Colonic mucosa (tissue), 4 donors: ENCODE measurements at places on chromosomes 6 and 20.
A peak's percentile ranks its signal among the peaks of the same experiment; 100 is the strongest.

DNA sequence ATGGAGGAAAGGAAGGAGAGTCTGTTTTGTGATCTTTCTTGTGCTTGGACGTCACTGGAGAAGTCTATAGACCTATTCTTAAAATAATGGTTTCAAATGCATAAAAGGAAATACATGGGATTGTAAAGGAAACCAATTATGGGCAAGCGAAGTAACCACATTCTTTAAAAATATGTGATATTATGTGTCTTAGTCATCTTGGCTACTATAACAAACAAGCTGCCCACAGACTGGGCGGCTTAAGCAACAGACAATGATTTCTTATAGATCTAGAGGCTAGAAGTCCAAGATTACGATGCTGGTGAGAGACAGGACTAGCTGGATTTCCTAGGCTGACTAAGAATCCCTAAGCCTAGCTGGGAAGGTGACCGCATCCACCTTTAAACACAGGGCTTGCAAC lies 49.4 kb upstream of the CD83 start:
- no peak for DNase-seq
- H3K27me3 ChIP-seq, result no peaks in the 10 kb centered on the region
- H3K4me1 ChIP-seq, result no peaks in the 10 kb centered on the region
- H3K36me3 ChIP-seq, result no peaks in the 10 kb centered on the region

DNA sequence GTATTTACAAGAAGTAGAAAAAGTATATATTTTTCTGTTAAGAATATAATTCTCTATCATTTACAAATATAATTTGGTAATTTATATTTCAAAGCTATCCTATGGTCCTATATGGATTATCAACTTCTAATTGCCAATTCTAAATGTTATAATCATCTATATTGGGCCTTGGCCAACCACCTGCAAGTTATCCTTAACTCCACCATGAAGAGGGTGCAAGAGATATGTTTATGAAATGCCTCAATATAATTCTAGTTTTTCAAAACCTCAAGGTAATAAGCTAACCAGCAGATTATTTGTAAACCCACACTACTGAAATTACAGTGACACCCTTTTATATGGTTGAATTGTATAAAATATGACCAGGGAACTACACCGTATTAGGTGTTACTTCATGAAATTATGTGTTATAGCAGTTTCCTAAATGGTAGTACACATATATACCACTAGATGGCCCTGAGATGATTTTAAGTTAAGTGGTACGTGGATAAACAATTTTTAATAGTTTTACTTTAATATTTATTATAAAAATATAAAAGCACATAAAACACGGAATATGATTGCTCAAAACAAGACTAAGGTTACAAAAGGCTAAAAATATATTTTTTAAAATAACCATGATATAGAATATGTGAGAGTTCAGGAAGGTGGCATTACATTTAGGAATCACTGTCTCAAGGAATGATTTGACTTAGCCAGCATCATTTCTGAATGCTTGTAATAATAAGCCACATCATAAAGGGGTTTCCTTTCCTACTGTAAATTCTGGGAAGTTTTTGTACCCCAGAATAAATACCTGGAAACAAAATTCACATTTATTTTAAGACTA lies 9.8 kb upstream of the PNISR start:
- no peaks in the 10 kb centered on the region for H3K27me3 ChIP-seq
- no peaks in the 10 kb centered on the region for H3K4me1 ChIP-seq
- no peak for DNase-seq
- no peak overlapping the region for H3K4me3 ChIP-seq
- H3K27ac ChIP-seq, result no peak overlapping the region

DNA sequence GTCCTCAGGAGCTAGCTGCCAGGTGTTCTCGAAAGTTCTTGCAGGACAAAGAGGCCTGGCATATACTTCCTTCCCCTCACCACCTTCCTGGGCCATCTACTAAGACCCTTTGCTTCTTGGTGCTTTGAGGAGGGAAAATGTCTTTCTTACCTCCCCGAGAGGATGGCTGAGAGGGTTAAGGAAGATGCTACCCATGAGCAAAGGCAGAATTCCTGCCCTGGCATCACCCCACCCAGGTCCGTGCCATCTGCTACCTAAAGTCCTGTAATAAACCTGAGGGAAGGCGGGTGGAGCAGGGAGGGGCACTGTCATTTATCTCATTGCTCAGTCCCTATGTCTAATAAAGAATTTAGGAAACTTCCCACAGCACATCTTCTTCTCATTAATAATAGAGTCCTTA lies 16.2 kb downstream of the GFOD1 start:
- H3K36me3 ChIP-seq, result no peaks in the 10 kb centered on the region
- no peak overlapping the region for H3K4me3 ChIP-seq
- H3K27ac ChIP-seq, result no peak overlapping the region
- no peaks in the 10 kb centered on the region for H3K27me3 ChIP-seq
- DNase-seq, result no peak

GRCh38 chr6:165615636-165616035 lies 47.4 kb downstream of the PDE10A start:
- no peaks in the 10 kb centered on the region for H3K36me3 ChIP-seq
- no peak overlapping the region for H3K4me3 ChIP-seq
- no peaks in the 10 kb centered on the region for H3K27me3 ChIP-seq
- no peak for DNase-seq
- H3K4me1 ChIP-seq, result no peaks in the 10 kb centered on the region

DNA sequence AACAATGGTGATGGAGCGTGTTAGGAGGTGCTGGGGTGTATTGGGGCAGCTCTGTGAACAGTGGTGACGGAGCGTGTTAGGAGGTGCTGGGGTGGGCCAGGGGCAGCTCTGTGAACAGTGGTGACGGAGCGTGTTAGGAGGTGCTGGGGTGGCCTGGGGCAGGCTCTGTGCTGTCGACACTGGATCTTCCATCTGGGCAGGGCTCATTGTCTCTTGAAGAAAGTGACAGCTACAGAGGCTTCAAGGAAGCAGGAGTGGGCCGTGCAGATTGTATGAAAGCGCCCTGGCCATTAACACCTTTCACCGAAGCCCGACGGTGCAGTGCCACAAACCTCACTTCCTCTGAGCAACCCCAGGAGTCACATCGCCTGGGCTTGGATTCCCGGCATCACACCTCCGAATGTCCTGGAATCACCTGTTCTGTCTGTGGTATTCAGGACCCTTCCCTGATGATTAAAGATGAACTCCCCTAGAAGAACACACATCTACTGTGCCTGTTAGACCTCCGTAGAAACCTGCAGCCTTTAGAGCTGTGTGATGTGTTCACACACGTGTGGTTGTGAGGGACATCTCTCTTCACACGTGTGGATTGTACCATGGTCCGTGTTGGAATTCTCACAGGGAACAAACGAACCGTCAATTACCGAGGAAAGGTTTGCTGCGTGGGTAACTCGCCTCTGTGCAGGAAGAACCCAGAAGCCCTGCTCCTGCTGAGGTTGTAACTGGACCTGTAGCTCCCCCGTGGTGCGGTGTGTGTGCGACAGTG lies 377.7 kb downstream of the THBS2 start:
- no peak overlapping the region for H3K4me3 ChIP-seq
- peaks cover 5% of the 10 kb centered on the region for H3K4me1 ChIP-seq
- no peaks in the 10 kb centered on the region for H3K27me3 ChIP-seq
- no peak for DNase-seq

DNA sequence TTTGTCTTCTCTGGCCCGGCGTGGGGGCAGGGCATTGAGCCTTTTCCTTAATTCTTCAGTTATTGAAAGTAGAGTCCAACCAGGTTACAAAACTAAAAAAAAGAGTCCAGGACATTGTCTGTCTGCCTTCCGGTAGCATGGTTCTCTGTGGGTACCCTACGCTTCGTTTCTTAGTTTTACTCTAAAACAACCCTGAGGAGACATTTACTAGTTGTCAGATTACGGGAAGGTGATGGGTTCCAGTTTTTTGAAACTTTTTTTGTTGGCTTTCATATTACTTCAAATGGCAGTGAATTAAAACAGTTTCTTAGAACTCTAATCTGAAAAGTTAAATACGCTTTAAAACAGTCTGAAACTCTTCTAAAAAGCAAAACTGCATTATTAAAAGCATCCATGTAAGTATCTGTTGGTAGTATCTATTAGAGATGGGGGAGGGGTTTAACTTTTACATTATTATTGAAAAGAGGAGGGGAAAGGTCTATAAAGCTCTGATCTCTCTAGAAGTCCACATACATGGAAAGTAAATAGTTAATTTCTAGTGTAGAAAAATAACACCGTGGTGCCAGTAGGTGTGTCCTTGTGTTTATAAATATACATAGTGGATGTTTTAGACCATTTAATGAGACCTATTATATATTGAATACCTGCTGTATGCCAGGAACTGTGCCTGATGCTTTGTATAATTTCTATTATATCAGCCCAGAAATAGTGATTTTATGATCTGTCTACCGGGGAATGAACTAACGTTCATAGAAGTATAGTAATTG lies 2.2 kb downstream of the BICRAL start:
- H3K27me3 ChIP-seq, result no peaks in the 10 kb centered on the region
- peak overlapping the region; percentile 86 for H3K4me3 ChIP-seq
- peaks cover 9% of the 10 kb centered on the region for H3K4me1 ChIP-seq
- no peak for DNase-seq
- H3K36me3 ChIP-seq, result no peaks in the 10 kb centered on the region
- peak overlapping the region; percentile 100 for H3K27ac ChIP-seq

- H3K4me3 ChIP-seq, result no peak overlapping the region
- no peak overlapping the region for H3K27ac ChIP-seq
- no peaks in the 10 kb centered on the region for H3K36me3 ChIP-seq
These were observed 10.6 kb upstream of the EFHC1 start for GRCh38 chr6:52409499-52409898.

DNA sequence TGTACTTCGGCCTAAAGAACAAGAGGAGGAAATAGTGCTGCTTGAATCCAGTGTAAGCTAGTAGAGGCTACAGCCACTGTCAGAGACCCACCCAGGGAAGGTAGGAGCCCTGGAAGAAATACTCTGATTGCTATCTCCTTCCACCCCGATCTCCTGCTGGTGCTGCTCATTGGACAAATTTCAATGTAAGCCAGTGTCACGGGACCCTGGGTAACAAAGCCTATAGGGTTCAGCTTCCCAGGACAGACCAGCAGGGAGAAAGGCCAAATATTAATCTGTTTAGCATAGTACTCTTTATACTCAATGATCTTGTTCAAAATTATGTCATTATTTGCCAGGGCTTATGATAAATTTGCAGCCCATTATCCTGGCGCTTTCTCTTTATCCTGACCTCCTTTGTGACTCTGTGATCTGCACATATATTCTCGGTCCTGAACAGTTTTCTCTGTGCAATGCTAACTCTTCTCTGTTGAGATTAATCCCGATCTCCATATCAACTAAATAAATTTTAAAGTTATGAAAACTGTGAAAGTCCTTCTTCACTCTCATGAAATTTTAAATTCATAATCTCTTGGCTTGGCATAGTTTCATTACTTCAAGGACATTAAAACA lies 218.8 kb upstream of the PREP start:
- no peaks in the 10 kb centered on the region for H3K4me1 ChIP-seq
- H3K36me3 ChIP-seq, result no peaks in the 10 kb centered on the region
- H3K4me3 ChIP-seq, result no peak overlapping the region
- no peaks in the 10 kb centered on the region for H3K27me3 ChIP-seq
- H3K27ac ChIP-seq, result no peak overlapping the region
- no peak for DNase-seq
